ENCODE measurements at places on chromosomes 2 and 18.
A peak's percentile ranks its signal among the peaks of the same experiment; 100 is the strongest.

DNA sequence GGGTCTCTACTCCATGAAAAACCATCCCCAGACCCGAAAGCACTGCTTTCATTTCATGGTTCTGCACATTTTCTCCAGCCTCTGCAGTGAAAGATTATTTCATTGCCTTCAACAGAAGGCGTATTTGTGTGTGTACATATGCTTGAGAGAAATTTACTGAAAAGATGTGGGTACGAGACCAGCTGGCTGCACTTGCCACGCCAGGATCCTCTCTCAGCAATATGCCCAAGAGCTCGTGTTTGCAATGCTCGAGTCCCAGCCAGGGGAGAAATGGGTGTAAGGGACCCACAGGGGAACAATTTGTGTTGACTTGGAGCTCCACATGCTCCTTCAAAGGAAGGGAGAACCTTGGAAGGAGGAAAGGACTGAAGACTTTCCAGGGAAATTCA lies 37.3 kb downstream of the TMEM177 start:
- no peak for DNase-seq

DNA sequence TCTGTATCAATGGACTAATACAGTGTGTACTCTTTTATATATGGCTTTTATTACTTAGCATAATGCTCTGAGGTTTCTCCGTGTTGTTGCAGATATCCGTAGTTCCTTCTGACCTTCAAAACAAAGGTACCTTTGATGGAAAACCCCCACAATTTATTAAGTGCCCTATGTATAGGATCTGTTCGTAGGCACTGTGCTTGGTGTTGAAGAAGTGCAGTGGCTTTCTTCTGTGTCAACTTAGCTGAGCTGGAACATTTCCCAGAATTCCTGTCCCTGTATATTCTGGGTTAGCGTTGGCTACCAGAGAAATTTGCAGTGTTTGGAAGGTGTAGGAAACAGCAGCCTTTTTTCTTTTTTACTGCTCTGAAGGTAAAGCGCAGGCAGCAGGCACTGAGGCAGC lies 56.3 kb upstream of the MSH2 start:
- DNase-seq: no peak

DNA sequence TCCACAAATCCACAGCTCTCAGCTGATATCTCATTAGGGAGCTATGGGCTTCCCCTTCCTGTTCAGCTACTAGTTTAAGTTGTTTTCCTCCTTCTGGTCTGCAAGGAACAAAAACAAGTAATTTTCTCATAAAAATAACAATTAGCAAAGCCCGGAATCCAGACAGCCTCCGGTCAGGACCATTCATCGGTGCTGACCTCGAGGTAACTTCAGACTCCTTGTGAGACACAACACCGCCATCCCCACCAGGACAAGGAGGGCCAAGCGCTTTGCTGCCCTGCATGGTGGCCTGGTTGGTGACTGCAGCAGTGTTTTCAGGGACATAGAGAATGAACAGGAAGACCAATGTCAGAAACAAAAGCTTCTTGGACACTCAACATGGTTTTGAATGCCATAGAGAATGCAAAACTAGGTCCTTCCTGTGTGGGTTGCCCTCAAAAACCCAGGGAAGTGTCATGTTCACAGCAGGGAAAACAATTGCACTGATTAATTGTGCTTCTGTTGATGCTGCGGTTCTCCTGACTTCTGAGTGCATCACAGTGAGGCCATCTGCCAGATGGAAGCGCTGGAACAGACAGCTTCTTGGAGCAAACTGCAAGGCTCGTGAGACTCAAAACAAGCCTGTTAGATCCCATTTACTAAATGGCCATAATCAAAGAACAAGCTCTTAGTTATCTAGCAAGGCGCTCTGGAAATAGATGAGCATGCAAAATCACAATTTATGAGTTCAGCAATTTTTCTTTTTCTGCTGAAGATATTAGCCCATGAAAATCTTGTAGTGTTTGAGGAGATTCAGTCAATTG lies 77.1 kb downstream of the HS1BP3 start:
- peak; percentile 59 for DNase-seq

- DNase-seq: no peak
Observed at GRCh38 chr18:45590036-45590886, 25.0 kb upstream of the SLC14A2 start.

DNA sequence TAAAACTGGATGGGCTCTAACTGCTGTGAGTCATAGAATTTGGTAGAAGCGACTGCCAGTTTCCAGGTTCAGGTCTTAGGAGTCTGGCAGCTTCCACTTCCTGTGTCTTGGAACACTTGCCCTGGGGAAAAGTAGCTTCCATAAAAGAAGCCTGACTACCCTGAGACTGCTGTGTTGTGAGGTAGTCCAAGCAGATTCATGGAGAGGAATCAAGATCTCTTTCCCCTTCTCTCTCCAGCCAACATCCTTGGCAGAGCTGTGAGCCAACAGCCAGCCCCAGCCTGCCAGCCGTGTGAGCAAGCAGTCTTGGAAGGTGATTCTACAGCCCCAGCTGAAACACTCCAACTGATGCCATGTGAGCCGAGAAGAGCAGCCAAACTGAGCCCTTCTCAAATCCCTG lies 33.7 kb downstream of the SLC20A1 start:
- no peak for DNase-seq

DNA sequence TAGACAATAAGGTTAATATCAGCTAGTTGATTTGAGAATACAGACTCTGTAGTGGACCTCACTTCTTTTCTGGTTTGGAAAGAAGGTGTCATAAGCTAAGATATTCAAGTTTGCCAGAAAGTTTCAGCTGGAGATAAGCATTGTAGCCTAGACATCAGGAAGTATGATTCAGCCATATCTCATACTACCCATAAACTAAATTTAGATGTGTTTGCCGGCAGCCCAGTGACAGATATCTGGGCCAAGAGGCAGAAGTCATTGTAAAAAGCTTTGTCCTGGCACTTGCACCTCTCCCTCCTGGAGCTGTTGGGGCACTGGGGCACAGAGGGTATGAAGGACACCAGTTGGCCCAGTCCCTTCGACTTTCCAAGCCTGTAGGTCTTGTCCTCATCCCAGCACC lies 128.0 kb downstream of the EPHA4 start:
- DNase-seq: peak; percentile 31

GRCh38 chr2:42001711-42002201 lies 46.1 kb upstream of the PKDCC start:
- DNase-seq: no peak

DNA sequence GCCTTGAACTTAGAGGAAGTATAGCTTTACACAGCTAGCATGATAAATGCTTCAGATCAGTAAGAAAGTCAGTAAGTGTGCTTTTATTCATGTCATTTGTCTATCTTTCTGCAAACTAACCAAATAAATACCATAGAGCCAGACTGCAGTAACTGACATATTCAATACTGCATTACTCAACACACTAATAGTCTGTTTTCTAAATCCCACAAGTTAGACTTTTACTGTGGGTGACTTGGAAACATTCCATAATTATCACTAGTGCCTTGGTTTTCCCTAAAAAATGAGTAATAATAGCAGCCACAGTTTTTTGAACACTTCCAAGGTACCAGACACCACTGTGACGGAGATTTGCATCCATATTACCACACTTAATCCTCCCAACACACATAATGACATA lies 33.0 kb downstream of the ACVR1 start:
- no peak for DNase-seq

DNA sequence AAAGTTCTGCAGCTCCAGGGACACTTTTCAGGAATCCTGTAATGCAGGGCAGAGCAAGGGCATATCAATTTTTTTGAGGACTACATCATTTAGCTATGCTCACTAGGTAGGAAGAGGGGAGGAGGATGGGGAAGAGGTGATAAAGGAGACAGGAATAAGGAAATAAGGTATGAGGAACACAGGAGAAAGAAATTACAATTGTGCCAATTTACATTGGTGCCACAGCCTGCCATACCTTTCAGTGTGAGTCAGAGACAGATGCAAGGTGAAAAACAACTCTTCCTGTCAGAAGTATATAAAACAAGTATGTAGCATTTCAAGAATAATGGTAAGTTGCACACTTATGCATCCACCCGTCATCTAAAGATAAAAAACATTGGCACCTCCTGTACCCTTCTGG lies 5.4 kb upstream of the MRPS9 start:
- no peak for DNase-seq

DNA sequence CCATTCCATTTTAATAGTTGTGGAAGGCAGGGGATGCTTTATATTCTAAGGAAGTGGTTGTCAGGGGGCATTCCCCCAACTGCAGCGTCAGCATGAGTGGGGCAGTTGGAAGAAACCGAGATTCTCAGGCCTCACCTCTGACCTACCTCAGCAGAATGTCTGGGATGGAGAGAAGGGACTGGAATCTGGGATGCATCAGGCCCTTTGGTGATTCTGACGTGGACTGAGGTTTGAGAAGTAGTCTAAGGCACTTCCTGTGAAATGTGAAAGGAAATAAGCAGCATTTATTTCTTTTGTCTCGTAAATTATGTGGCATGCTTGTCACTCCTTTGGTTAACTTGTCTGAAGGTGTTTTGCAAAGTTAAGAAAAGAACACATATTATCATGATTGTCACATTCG lies 540.7 kb upstream of the NETO1 start:
- DNase-seq: no peak

DNA sequence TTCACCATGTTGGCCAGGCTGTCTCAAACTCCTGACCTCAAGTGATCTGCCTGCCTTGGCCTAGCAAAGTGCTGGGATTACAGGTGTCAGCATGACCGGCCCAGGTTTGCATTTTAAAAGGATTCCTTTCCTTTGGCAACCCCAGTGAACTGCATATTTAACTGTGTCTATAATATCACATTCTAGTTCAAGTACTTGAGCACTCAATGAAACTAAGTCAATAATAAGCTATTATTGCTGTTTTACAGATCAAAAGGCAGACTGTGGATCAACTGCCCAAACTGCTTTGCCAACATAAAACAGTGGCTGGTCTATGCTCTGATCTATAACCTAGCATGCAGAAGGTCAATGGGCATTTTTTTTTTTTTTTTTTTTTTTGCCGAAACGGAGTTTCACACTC lies 144.5 kb downstream of the USP34 start:
- DNase-seq: no peak

- no peak for DNase-seq
Observed at GRCh38 chr2:172179045-172179701, 76.5 kb upstream of the DLX2 start.

DNA sequence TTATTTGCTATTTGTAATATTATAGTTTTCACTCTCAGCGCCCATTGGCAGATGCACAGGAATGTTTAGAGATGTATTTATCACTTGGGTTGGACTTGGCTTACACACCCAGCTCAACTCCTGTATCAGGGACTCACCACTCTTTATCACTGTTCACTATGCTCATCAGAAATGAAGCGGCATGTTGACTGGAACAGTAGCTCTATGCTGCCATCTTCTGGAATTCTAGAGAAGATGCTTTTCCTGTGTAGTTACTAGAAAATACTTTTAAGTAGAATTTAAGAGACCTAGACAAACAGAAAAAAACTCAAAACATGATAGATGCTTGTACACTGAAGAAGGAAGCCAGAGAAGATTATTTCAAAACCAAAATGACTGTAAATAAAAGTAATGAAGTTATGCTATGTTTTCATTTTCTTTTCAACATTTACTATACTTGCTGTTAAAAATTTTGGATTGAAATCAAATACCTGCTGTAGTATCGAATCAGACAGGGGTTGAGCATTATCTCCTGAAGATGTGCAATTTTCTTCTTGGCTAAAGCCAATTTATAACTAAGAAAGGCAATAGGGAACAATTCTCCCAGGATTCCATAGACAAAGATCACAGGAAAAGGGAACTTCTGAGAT lies 47.4 kb upstream of the NXPH2 start:
- peak; percentile 29 for DNase-seq

DNA sequence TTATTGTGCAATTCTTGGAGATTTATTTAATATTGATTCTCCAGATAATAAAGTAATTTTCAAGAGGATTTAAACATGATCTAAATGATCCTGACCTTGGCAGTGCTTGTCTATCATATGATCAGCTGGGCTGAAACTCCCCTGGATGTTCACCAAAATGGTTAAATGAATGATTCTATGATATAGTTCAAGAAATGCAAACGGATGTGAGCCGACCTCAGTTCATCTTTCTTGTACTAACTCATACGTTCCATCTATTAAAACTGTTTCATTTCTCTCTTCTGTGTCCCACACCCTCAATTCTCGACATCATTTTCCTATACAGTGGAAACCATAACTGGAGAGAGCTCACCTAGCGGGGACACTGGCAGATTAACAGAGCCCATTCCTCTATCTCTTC lies 281.7 kb upstream of the CCDC68 start:
- no peak for DNase-seq

GRCh38 chr2:10778724-10779115 lies 33.9 kb downstream of the PDIA6 start:
- DNase-seq: no peak

- DNase-seq: no peak
Observed at GRCh38 chr2:9797681-9798556, 45.4 kb upstream of the TAF1B start.

DNA sequence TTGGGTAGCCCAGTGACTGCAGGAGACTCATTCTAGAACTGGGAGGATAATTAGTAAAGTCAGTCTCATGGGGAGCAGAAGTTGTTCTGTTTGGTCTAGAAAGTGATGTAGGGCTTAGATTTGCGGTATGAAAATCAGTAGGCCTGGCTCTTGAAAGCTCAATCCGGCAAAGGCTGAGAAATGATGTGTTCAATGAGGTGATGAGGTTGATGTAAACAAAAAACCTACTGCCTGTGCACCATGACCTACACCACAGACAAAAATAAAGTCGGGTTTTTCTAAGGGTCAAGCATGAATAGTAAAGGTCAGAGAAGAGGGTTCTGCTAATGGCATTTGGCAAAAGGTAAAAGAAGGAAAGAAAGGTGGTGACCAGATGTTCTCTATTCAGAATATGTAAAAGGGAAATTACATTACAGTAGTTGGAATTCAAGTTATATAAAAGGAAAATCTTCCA lies 80.8 kb upstream of the COL5A2 start:
- no peak for DNase-seq

GRCh38 chr2:30541680-30542079 lies 94.6 kb downstream of the LCLAT1 start:
- no peak for DNase-seq

GRCh38 chr2:7916670-7917069 lies 765.2 kb upstream of the ID2 start:
- DNase-seq: no peak

GRCh38 chr2:21331625-21332370 lies 208.0 kb downstream of the TDRD15 start:
- DNase-seq: no peak

DNA sequence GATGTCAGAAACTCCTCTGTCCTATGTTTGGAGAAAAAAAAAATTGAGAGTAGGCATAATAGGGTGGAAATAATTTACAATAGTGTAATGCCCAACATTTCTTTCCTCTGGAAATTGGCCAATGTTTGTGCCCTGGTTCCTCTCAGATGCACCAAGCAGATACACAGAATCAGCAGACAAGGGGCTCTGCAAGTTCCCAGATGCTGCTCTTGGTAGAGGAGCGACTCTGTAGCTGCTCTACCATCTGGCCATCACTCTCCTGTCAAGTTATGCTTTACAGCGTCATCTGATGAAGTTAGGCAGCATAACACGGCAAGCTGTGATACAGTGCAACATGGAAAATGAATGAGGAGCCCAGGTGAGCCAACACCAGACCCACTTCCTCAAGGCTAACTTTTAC lies 1.6 kb downstream of the DYTN start:
- DNase-seq: no peak

Measured in GM04504 (cell line).